CD4-positive, alpha-beta T cell (primary cell): ENCODE measurements at places on chromosomes 7 and 10. TPM values are rescaled to one million over a fixed set of nuclear protein-coding genes. Genes with fewer than 3 reads are reported as not detected.

Gene CAV1
- total RNA-seq: not detected

Gene CYP2E1
- 1.6 TPM for total RNA-seq

Gene C7orf33
- total RNA-seq: not detected

Gene OPN1SW
- total RNA-seq: not detected

Gene TRIM50
- 0.17 TPM for total RNA-seq

Gene TMEM270
- not detected for total RNA-seq

Gene ZNF746
- total RNA-seq: 30.3 TPM

Gene SPDYE2B
- total RNA-seq: not detected
